ENCODE measurements at places on chromosomes 7 and 10.

DNA sequence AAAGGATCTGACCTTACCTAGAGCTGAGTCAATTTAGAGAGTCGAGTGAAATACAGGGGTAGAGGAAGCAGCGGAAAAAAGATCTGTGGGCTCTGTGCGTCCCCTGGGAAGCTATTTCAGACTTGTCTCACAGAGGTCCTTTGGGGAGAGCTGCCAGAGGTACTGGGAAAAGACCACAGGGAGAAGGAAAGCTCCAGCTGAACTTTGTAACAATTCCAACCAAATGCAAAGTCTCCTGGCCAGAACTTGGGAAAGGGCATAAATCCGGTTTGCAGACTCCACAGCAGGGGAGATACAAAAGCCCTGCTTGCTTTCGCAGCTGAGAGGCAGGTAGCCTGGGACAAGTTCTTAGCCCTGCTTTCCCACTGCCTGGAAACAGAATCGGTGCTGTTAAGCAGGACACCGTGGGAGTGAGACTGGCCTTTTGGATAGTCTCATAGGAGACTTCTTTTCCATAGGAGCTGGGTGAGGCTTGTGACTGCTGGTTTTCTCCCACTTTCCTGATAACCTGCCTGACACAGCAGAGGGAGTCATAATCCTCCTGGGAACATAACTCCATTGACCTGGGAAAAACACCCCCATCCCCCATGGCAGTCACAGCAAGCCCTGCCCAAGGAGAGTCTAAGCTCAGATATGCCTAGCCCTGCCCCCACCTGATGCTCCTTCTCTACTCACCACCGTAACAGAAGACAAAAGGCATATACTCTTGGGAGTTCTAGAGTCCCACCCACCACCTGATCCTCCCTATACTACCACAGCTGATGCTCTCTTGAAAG, 926.2 kb downstream of the KCNMA1 start:
- no peak for DNase-seq

DNA sequence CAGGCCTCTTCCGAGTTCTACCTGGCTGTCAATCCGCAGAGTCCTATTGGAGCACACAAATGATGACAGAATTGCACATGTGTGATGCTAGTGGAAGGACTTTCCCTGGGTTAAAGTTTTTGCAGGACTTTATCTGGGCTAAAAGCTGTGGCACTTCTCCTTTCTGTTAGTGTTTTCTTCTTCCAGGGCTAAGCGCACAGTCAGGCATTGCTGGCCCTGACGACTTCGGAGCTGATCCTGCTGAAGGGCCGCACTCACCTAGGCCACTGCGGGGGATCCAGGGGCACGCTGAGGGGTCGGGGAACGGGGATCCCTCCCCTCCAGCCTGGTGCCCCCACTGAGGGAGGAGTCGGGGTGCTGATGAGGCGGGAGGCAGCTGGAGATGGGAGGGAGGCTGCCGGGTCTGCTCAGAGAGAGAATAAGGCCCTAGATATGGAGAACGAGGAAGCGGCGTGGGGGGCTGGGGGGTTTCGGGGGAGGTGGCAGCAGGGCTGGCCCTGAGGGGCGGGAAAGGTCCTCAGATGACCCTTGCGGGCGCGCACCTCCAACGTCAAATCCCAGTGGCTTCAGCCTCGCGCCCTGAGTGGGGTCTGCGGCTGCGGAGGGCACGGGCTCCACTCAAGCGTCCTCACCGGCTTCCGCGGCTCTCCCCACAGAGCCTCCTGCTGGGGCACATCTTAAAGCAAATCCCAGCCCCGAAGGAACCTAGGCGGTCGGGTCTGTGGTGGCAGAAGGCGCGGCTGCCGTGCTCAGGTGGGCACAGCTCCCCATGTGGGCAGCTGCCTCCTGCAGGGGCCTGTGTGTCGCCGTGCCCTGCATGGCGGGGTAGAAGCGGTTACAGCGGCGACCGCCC, 30.9 kb downstream of the AGR3 start:
- no peak for DNase-seq

DNA sequence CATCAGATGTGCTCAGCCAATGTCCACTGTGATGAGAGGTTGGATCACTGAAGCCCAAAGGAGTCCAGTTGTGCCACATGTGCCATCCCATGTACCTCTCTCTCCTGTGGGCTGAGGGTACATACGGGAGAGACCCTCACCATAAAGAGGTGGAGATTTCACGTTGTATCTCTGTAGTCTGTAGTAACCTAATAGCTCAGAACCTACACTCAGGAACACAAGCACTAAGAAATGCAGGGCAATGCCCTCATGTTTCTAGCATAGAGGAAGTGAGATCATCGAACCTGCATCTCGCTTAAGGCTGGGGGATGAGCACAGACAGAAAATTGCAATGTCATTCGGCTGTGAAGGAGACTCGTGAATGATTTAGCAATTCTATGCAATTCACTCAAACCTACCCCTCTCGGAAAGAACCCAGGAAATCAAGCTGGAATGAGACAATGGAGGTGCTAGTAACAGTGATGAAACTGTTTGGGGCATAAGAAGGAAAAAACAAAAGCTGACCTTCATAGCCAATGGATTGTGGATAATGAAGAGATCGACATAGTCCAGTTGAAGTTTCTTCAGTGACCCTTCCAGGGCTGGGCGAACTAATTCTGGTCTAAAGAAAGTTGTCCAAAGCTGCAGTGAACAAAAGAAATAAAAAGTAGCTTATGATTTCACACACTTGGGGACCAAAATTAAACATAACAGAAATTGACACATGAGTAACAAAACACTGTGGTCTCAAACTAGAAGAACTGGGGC, 80.3 kb upstream of the UCN3 start:
- DNase-seq: no peak

- DNase-seq: no peak
Observed at GRCh38 chr10:56317603-56318002, 43.5 kb downstream of the ZWINT start.

- DNase-seq: no peak
Observed at GRCh38 chr7:46554688-46555422, 633.8 kb upstream of the IGFBP3 start.

DNA sequence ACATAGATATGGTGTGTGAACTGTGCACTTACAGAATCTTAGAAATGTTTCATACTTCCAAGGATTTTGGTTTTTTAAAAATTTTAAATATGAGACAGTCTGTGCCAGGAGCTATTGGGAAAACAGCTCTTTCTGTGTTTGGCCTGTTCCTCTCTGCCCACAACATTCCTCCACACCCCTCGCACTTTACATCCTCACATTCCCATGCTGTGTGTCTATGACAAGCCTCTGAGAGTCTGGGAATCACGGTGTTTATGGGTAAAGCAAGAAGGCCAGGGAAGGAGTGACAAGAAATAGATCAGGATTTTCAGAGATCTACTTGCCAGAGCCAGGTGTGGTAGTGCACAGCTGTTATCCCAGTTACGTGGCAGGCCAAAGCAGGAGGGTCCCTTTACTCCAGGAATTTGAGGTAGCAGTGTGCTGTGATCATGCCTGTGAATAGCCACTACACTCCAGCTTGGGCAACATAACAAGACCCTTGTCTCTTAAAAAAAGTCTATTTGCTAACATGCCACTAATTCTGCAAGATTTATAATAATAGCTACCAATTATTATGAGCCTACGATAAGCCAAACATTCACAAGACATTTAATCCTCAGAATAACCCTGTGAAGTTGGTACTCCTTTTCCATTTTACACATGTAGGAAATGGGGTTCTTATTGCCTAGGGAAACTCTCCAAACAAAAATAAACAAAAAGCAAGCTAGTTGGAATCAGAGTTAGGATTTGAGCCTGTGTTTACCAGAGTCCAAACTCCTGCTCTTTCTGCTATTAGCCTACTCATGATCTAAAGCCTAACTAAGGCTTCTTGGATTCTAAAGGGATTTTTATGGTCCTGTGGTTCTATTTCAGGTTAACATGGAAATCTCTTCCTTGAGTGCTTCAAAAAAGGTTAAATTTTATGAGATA, 168.3 kb upstream of the SP8 start:
- DNase-seq: no peak

GRCh38 chr7:99374111-99375064, at the start of gene ARPC1B:
TSS of gene ARPC1B (plus strand) at chr7:99374730. CDS start at chr7:99385715, 10,985 bp downstream.
- peak; percentile 80 for DNase-seq
